Activated T-cell treated with anti-CD3 and anti-CD28 coated beads for 4 hours (primary cell): ENCODE measurements at places on chromosomes 1 and 21.

DNA sequence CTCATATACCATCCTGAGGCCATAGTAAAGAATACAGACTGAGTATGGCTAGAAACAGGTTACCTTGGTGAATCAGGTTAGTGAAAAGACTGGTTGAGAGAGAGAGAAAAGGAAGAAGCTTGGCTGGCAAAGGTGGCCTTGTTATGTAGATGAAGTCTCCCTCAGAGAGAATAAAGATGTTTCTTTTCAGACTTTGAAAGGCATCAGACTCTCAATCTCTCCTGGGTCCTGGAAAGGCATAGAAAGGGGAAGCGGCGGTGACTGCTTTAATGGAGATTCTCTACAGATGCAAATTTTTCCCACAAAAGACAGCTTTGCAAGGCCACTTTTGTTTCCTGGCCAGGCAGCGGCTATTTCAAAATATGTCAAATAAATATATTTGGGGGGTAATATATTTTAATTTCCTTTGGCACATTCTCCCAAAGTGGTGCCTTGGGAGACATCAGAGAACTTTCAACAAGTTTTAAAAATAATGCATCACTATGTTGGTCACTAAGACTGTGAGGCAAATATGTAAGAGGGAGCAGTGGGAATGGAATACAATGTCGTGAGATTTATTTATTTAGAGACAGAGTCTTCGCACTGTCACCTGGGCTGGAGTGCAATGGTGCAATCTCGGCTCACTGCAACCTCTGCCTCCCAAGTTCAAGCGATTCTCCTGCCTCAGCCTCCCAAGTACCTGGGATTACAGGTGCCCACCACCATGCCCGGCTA lies 46.1 kb downstream of the NPHS2 start:
- DNase-seq: no peak

DNA sequence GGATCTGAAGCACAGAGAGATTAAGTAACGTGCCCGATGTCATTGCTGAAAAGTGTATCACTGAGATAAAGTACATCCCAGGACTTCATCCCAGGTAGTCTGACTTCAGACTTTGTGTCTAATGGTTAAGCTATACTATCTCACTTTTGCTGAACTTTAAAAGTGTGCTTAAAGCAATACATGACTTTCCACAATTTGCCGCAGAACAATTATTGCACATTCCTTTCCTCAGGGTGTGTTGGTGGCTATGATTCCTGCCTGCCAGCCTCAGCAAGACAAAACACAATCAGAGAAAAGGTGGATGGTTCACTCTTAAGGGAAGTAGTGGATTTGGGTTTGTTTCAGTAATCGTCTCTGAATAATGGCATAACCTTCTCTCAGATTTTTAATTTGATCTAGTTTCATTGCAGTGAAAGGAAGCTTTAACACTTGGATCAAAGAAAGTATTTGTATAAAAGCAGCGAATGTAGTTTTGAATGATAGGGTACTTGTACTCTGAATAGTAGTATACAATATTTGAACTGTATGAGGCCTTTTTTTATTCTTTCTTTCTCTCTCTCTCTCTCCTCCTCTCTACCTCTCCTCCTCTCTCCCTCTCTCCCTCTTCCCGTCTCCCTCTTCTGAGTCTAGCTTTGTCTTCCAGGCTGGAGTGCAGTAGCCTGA lies 47.0 kb downstream of the CNST start:
- no peak for DNase-seq

GRCh38 chr1:100530880-100531487 lies 7.0 kb upstream of the GPR88 start:
- no peak for DNase-seq

- DNase-seq: no peak
These were observed 21.2 kb upstream of the FMO4 start for GRCh38 chr1:171292799-171293198.

DNA sequence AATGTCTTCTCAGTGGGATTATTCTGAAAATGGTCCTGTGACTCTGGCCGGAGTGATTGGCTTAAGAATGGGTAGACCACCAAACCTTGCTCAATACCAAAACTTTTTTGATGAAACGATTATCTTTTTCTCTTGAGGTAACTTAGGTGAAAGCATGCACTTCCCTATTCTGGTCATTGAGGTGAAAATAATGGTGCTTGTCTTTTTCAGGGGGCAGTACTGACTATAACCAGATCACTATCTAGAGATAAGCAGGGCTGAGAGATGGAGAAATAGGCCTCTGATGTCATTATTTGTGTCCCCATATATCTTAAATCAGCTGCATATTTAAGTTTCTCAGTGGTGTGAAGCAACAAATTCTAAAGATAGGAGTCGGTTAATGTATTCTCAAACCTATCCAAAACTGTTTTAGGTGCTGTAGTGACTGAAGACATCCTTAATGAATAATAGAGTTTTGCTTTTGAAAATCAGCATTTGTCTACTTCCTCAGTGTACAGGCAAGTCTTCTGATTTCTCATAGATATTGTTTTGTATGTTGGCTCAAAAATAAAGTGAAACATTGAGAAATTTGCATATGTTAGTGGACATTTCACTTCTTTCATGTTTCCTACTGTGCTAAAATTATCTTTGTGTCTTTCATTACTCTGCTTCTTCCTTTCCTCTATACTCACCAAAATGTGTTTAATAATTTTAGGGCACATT lies 735.3 kb upstream of the ADGRL4 start:
- DNase-seq: no peak

- no peak for DNase-seq
These were observed 2.4 kb upstream of the CTTNBP2NL start for GRCh38 chr1:112393631-112393974.

GRCh38 chr1:18239671-18240070 lies 132.1 kb downstream of the IGSF21 start:
- no peak for DNase-seq

- DNase-seq: peak; percentile 28
These were observed 88.3 kb upstream of the SELENON start for GRCh38 chr1:25711555-25712298.

DNA sequence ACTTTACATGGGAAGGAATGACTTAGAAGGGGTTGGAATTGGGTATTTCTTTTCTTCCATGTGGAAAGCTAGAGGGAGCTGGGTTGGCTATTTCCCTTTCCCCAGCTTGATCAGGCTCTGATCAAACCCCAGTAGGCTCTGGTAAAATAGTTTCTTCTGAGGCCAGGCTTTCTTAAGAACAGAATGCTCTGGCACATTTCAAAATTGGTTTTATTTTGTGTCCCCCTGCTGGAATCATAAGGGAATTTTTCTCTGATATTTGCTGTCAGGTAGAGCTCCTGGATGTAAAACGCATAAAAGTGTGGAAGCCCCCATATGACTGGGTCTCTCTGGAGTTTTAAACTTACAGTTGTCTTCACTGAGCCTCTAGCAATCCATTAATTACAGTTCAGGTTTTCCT lies 17.1 kb upstream of the APOBEC4 start:
- no peak for DNase-seq

DNA sequence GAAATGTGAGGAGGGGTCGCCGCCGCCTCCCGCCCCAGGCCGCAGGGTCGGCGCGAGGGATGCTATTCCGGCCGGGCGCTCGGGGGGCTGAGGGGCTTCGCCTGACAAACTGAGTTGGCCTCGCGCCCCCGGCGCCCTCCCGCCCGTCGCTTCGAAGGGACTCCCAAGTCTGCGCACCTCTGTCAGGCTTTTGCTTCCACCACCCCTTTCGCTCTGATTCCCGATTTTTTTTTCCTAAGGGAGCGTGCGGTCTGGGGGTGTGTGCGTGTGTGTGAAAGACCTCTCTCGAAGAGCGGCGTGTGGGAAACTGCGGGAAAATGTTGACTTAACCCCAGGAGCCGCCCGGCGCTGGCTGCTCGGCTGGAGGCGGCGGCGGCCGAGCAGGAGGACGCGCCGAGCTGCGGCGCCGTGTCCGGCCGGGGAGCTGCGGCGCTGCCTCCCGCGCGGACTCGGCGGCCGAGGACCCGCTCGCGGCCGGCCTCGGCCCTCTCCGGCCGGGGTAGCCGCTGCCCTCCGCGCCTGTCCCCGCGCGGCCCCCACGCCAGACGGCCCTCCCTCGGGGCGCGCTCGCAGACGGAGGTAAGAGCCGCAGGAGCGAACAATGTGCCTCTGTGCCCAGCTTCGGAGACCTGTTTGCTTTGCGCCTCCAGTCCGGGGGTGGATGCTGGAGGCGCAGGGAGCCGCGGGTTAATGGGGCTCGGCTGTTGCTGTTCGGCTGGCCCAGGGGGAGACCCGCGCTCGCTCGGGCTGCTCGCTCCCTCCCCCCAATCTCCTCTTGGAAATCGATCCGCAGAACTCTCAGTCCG lies 1.1 kb downstream of the ADGRL2 start:
- DNase-seq: no peak

GRCh38 chr1:34781844-34782391 lies 904 bp downstream of the GJB3 start:
- no peak for DNase-seq

DNA sequence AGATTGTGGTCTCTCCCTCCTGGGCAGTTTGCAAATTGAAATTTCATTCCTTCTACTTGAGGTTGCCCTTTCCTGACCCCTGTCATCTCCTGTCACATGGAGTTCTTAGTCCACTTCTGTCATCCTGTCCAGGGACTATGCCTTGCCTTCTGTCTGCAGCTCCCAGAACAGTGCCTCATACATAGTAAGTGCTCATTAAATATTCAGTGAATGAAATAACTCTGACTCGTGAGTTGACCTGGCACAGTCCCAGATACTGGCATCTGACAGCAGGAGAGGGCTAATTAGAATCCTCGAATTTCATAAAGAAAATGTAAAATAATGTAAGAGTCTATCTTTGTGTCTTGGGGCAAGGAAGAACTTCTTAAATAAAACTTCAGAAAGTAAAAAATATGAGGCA lies 50.8 kb downstream of the CNIH3 start:
- no peak for DNase-seq

GRCh38 chr1:204377800-204378668 lies 18.3 kb upstream of the PLEKHA6 start:
- peak; percentile 43 for DNase-seq

- DNase-seq: no peak
These were observed 63.4 kb downstream of the KCNAB2 start for GRCh38 chr1:6108937-6109614.

DNA sequence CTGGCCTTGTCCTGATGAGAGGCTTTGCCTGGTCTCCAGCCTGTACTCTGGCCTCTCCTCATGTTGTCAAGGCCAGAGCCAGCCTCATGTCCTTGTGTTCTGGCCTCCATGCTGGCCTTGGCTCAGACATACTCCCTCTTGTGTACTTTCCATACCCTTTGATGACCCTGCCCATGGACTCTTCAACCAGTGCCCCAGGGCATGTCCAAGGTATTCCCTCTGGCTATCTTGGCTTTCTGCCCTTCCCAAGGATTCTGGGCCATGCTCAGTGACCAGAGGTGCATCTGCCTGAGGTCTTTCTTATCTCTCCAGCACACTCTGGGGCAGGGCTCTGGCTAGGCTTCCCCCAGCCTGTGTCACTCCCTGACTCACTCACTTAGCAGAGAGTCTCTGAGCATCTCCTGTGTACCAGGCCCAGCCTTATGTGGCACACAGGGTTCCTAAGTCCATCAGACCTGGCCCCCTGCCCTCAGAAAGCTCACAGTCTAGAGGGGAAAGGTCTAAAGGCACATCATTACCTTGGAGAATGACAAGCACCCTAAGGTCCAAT lies 141.4 kb upstream of the GRIK3 start:
- DNase-seq: no peak

DNA sequence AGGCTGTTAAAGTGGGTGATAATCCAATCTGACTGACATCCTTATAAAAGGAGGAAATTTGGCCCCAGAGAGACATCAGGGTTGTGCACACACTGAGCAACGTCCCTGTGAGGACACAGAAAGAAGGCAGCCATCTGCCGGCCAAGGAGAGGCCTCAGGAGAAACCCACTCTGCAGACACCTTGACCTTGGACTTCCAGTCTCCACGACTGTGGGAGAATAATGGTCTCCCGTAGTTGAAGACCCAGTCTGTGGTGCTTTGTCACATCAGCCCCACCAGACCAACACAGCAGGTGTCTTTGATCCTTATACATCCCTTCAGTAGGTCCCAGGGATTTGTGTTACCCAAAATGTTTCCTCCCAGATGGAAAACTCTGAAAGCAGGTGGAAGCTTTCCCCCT lies 4.2 kb upstream of the DNAJC28 start:
- no peak for DNase-seq

GRCh38 chr1:52876843-52877242 lies 34.3 kb downstream of the ZYG11A start:
- no peak for DNase-seq

DNA sequence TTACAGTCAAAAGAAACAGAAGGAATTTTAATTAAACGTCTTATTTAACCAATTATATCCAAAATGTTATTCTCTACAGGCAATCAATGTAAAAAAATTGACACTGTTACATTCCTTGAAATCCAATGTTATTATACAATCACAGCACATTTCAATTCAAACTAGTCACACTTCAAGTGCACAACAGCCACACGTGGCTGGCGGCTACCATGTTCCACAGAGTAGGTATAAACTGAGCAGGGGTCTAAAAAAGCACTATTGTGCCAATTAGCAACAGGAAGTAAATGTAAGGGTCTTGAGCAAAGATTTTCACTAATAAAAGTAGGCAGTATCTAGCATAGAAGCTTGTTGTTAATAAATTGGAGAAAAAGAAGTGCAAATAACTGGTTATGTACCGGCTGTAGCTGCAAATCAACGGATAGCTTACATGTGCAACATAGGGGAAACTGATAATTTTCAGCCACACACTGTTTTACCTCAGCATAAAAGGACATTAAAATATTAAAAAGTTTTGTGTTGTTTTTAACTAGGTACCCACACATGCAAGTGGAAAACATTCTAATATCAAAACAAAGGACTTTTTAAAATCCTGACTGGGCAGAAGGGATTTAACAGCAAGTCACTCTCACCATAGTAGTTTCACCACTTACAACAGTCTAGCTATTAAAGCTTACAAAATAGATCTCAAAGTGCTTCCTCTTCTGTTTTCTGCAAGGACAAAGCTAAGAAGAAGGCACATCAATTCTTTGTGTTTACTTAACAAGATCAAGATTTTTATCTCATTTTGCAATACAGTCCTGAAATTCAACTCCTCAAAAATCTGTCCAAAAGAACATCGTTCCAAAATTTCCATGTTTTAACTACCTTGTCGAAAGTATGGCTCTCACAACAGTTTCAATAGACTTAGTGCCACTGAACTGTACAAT lies 2.5 kb downstream of the CSDE1 start:
- no peak for DNase-seq

- no peak for DNase-seq
These were observed 25.0 kb downstream of the GJA5 start for GRCh38 chr1:147735423-147735822.

- no peak for DNase-seq
These were observed 91.0 kb downstream of the PTPN14 start for GRCh38 chr1:214460304-214460916.

- no peak for DNase-seq
These were observed 21.5 kb upstream of the SLC44A5 start for GRCh38 chr1:75632350-75632949.
